Nucleus accumbens (tissue), 56 donors: ENCODE measurements at places on chromosomes 16 and 17.

- DNase-seq: no peak
Measured at GRCh38 chr16:75099738-75100602, 16.6 kb downstream of the LDHD start.

DNA sequence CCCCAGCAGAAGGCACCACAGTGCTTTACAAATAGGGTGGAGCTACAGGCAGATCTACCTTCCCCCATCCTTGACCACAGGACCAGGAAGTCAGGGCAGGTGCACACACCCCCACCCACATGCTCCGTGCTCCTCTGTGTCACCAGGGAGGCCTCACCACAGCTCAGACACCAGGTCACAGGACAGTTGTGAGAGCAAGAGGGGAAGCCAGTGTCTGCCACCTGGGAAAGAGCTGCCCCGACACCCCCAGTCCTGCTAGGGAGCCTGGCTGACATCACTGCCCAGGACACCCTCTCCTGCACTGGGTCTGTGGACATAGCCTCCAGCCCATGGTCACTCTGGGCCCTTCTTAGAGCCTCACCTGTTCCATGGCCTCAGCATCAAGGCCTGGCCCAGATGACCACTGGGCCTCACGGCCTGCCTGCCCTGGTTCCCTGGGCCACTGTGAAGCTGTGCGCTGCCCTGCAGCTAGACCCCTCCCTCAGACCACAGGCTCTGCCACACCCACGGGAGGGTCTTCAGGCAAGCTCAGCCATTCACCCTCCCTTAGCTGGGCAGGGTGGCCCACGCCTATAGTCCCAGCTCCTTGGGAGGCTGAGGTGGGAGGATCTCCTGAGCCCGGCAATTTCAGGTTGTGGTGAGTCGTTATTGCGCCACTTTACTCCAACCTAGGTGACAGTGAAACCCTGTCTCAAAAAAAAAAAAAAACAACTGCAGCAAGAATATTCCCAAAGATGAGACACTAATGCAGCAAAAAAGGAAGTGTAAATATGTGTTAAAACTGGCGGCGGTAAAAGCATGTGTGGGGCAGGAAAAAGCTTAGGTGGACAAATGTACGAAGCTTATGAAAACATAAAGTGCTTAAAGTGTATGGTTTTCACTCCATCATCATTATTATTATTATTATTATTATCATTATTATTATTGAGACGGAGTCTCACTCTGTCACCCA, 14.2 kb downstream of the POLR3K start:
- no peak for DNase-seq

GRCh38 chr16:1220098-1220728, 4.9 kb downstream of the TPSG1 start:
- DNase-seq: no peak

DNA sequence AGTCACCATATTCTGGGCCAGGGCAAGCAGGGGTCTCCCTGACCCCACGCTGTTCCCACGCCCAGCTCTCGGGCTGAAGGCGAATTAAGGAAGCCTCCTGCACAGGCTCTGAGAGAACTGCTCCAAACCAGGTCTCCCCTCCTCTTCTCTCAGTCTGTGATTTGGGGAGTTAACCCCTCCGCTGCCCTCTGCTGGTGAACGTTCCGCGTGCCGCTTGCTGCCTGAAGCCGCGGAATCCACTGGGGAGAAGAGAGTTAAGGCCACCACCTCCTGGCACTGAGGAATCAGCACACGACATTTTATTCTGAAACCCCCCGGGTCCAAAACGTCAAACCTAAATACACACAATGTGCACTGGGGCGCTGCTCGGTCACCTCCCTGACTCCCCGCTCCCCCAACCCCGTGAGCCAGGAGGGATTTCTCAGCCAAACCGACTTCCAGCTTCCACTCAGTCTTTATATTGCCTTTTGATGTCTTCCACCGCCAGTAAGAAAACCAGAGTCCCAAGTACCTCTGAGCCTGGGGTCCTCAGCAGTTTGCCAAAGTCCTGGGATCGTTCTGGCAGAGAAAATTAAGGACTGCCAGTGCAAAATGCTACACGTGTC, 54.4 kb upstream of the RCVRN start:
- DNase-seq: peak; percentile 41

GRCh38 chr16:55872130-55872529, 3.0 kb downstream of the CES5A start:
- no peak for DNase-seq
